ENCODE measurements at places on chromosomes 12 and 14.

GRCh38 chr12:4420138-4420670, 25.4 kb downstream of the FGF6 start:
- no peak for DNase-seq

DNA sequence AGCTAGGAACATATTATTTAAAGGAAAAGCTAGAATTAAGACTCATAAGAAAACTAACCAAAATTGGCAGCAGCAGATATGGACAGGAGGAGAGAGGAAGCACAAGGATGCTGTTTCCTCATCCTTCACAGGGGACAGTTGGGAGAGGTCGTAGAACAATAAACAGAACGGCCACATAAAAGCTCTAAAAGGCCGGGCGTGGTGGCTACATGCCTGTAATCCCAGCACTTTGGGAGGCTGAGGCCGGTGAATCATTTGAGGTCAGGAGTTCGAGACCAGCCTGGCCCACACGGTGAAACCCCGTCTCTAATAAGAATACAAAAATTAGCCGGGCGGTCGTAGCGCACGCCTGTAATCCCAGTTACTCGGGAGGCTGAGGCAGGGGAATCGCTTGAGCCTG, 10.5 kb downstream of the TCL1B start:
- DNase-seq: no peak

- DNase-seq: no peak
Measured at GRCh38 chr14:66634876-66635275, 126.9 kb downstream of the GPHN start.

- no peak for DNase-seq
Measured at GRCh38 chr14:99964979-99965378, 100.2 kb upstream of the EVL start.

DNA sequence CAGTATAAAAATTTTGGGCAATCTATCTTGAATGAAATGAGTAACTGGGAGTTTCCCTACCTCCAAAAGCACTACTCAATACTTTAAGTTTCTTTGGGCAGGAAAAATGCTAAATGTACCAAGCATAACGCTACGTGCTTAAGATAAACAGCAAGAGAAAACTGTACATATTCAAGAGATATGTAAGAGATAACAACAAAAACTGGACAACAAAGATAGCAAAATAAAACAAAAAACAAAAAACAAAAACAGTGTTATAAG, 20.0 kb downstream of the PTGES3 start:
- DNase-seq: no peak

- no peak for DNase-seq
Measured at GRCh38 chr12:124392271-124392666, 97.4 kb downstream of the RFLNA start.

- DNase-seq: no peak
Measured at GRCh38 chr12:58372298-58372697, 430.9 kb downstream of the ATP23 start.

GRCh38 chr12:74285773-74286172, 251.9 kb upstream of the ATXN7L3B start:
- no peak for DNase-seq

DNA sequence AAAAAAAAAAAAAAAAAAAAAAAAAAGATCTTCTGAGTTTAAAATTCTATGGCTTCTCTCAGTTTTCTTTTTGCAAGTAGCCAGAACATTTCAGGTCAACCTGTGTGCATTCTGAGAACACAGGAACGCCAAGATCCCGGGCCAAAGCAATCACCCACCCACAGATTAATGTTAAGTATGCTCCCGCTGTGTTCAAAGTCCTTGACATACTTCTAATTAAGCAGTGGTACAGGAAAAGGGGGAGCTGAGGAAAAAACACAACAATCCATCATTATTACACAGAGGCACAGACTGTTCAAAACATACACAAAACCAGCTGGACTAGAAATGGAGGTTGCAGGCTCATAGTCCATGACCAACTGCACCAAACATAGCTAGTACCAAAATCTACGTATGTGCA, 2.8 kb downstream of the FBXO21 start:
- no peak for DNase-seq

DNA sequence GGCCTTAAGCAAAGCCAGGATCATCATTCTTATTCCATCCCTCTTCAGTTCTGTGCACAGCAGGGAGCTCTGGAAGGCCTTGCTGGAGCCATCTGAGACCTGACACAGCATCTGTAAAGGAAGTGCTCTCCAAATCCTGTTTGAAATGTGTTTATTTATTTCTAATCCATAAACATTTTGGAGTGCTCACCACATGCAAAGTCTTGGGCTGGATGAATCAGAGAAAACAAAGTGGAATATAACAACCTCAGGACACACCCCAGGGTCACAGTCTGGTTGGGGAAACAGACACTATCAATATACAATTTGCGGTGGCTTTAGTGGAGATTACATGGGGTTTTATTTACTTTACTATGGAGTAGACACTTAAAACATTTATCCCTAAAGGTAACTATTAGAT, 54.3 kb downstream of the BMP4 start:
- no peak for DNase-seq

All from CD4-positive, alpha-beta T cell treated with Interleukin-1 beta for 1 hour (primary cell).